Suprapubic skin (tissue), 4 donors: ENCODE measurements at places on chromosomes 7 and 10.

GRCh38 chr7:23074443-23075261 lies 30.9 kb upstream of the KLHL7 start:
- no peak for DNase-seq

DNA sequence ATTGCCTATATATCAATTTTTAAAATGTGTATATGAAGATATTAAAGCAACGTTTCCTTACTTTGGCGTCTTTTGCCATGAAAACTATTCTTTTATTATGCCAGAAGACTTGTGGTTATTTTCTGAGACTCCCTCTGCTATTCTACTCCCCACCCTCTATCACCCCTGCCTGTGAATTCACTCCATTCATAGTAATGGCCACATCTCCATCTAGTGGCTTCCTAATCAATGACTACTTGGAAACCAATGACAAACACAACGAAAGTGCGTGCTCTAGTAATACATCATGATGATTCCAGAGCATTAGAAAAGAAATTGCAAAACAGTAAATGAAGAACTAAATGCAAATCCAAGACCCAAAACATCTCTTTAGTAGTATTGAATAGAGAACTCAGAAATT lies 186.7 kb upstream of the HGF start:
- DNase-seq, result no peak

DNA sequence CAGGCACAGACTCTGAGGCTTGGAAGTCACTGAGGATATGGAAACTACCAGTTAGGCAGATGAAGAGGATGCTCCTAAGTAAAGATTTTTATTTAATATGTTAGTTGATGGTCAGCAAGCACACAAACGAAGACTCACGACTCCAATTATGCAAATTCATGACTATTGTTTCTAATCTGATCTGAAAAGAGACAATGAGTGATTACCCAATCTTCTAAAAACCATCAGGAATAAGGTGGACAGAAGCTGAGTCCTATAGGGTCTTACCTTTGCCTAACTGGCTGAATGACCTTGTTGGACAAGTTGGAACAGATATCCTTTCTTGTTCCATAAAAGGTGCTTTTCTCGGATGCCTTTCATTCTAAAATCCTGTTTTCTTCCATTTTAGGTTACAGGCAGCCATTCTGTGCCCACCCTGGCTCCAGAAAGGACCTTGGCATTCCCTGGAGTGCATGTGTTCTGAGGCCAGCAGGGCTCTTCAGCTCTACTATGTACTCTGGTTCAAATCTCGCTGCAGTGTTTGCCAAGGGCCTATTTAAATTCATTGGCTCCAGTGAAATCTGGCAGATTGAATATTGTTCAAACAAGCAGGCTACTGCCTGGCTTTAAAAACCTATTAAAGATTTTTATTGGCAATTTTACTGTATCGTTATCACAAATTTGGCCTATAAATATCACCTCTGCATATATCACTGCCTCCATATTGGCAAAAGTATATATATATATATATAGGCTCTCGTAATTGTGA lies 77.5 kb downstream of the SLC25A13 start:
- no peak for DNase-seq

DNA sequence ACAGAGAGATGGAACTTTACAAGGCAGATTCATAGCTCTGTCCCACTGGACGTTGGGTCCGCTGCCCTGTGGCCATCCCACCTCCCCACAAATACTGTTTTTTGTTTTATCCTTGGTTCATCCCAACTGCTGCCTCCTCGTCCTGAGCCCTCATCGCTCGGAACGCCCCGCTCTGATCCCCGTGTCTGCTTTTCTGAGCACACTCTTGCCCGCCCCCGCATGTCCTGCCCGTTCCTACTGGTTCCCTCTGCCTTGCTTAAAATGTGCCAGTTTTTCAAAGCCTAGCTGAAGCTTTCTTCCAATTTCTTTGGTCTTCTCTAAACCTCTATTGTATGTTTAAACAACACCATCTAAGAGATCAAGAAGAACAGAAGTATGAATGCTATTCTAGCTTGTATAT lies 19.4 kb downstream of the RNF32 start:
- DNase-seq, result no peak

GRCh38 chr7:107982918-107983389 lies 20.0 kb downstream of the LAMB1 start:
- no peak for DNase-seq

DNA sequence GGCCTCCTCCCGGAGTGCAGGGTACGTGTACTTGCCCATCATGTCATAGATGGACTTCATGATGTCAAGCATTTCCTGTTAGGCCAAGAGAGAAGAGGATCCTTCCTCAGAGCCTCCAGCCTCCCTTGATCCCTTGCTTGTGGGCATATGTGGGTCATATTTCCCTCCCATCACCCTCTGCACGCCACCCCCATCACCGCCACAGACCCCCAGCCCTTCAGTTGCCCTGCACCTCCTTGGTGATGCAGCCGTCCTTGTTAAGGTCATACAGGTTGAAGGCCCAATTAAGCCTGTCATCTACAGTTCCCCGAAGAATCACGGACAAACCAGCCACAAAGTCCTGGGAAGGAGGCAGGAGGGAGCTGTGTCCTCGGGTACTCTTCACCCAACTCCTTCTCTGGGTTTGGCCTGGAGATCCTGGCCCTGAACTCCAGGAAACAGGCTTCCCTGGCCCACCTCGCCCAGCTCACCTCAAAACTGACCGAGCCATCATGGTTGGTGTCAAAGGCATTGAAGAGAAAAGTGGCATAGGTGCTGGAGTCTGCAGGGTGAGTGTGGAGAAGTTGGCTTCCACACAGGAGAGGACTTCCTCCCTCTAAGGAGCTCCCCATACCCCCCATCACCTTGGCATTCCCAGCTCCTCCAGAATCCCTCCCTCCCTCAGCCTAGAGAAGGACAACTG lies 9.8 kb upstream of the OGA start:
- DNase-seq, result no peak

- DNase-seq, result no peak
Measured at GRCh38 chr7:41174521-41174920, 528.4 kb downstream of the INHBA start.

- DNase-seq, result no peak
Measured at GRCh38 chr7:153939177-153939576, 113.0 kb upstream of the DPP6 start.

DNA sequence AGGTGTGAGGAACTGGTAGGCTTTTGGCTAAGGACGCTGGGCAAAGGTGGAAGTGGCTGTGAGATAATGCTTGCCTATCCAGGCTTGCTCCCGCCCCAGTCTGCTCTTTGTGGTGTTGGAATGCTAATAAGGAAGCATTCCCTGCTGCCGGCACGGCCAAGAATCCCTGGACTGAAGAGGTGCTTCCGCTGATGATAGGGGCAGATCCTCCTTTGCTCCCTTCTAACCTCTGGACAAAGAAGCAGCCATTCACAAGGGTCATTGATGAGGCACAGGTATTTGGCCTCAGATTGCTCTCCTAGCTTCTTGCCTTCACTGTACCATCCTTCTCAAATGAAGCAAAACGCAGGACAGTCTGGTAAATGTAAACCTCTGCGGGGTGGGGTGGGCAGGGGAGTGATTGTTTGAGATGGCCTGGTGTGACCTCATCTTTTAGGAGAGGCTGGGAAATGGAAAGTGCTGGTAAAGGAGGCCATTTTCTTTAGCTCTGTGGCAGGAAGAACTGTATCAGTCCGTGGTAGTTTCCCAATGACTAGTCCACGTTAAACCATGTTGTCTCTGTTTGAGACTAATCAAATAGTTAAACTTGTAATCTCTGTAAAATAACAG lies 1.7 kb downstream of the PGAM1 start:
- no peak for DNase-seq

DNA sequence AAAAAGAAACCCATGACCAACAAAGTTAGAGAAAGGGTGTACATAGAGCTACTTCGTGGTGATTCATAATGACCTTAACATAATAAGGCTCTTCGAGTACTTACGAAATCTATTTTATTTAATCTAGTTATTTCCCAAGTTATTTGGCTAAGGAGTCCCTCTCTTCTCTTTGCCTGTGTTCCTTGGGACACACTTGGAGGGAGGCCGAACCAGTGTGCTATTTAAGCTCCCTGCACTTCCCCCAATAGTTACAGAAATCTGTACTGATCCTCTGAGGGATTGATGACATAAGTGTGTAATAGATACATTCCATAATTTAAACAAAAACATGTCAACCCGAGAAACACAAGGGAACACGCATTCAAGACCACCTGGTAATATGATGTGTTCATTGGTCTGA lies 351.1 kb downstream of the GATA3 start:
- DNase-seq, result no peak

- no peak for DNase-seq
Measured at GRCh38 chr10:92175164-92175563, 115.7 kb downstream of the CPEB3 start.

DNA sequence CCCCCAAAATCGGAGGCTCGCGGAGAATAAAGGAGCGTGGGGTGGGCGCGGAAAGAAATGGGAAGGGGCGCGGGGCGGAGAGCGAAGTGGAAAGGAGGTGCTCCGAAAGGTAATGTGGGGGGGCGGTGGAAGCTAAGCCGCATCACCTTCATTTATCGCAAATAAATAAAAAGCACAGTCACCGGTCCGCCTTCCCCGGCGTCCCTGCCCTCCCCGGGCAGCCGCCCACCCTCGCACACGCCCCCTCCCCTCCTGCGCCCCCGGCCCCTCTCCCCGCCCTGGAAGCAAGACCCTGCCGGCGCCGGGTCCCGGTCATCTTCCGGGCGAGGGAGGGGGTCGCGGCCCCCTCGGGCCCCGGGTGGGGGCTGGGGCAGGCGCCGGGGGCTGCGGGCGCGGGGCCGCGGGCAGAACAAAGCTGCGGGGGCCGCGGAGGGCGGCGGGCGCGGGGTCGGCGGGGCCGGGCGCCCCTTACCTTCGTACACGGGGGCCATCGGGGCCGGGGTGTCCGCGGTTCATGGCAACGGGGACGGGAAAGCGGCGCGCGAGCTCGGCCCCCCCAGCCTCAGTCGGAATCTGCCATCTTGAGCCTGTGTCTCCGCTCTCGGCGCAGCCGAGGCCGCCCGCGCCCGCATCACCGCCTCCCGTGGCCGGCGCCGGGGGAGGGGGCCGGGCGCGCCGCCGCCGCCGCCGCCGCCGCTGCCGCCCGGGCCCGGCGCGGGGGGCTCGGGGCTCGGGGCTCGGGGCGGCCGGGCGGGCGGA lies 486 bp downstream of the HIPK2 start:
- no peak for DNase-seq

DNA sequence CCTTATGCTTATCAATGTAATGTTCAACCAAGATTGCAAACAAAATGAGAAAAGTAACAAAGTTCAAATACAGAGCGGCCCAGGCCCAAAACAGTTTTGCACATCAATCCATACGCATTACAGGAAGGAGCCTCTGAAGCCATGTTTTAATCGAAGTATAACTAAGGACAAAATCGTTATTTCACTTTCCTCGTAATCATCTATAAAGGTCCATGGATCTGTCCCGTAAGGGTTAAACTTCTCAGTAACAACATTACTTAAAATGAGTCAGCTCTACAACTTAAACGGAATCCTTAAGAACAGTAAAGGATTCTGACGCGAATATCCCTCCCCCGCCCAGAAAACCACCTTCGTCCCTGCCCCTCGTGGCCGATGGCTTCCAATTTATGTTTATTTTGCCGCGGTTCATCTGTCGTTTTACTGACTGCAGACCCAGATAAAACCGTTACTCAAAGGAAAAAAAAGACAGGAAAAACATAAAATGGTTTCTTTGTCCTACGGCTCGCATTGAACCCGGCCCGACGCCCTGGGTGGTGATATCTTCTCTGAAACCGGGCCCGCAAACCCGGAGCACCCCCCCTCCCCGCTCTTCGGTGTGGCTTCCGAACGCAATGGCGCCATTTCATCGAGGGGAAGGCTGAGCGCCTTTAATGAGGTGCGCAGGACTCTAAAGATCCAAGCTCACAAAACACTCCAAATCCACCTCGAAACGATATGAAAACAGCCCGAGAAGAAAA lies 1.1 kb downstream of the HNRNPA2B1 start:
- DNase-seq, result peak; percentile 85

DNA sequence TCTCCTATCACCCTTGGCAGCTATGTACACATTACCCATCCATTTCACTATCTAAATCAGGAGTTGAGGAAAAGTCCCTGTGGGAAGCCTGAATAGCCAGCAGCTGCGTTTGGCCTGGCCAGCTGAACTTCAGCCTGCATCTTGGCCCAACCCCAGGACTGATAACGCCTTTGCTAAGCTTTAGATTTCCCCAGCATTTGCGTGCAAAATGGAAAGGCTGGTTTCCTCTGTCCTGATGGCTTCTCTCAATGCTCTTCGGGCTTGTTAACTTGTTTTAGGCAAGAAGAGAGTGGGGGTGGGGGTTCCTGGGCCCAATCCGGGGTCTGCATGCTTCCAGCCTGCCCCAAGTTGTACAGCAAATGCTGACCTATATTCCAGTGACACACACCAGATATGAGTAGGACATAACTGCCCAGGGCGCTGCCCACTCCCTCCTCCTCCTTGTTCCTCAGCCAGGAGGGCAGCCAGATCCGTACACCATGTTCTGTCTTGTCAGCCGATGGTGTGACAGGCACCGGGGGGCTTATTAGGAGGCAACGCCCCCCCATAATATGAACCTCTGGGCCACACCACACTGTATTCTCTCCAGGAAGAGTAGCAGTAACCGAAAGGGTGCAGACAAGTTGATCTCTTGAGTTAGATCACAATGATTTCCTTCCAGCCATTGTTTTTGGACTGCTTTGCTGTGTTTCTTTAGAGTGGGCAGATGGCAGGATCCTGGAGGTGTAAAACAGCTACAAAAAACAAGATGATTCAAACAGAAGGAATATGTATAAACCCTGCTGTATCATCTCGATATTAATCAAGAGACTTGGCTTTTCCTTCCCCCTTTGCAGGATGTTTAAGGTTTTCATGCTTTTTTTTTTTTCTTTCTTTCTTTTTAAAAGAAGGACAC lies 339.0 kb downstream of the RNLS start:
- peak; percentile 78 for DNase-seq

DNA sequence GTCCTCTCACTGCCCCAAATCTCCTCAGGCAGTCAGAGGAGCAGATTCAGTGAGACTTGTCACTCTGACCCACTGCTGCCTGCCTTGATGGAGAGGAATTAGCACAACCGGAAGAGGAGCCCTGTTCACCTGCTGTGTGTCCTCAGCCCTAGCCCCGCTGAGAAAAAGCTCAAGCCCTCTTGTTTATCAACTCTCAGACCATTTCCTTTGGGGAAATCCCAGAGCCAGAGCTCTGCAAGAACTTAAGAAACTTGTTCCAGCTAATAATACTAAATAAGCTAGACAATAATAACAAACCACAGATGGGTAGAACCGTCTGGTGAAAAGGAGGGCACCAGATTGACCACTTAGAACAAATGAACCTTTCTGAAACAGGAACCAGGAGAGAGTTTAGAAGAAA lies 37.7 kb upstream of the ITGB1 start:
- no peak for DNase-seq

GRCh38 chr7:77537136-77537777 lies at the start of gene PTPN12:
TSS of gene PTPN12 (plus strand) at chr7:77537295. CDS start at chr7:77537547, 252 bp downstream.
- DNase-seq, result peak; percentile 89

- peak; percentile 47 for DNase-seq
Measured at GRCh38 chr7:157551325-157552070, 214.7 kb downstream of the DNAJB6 start.
